Liver (tissue), 10 donors: ENCODE measurements at places on chromosomes 2 and 18. TPM values are rescaled to one million over a fixed set of nuclear protein-coding genes. Genes with fewer than 3 reads are reported as not detected.

Gene ATOH8
- total RNA-seq, result 37.7 TPM

Gene ASB18
- not detected for total RNA-seq

Gene NTSR2
- not detected for total RNA-seq

Gene KCNIP3
- 0.65 TPM for total RNA-seq

Gene IL1F10
- not detected for total RNA-seq

Gene SLC9A2
- total RNA-seq, result 0.05 TPM

Gene NEU2
- not detected for total RNA-seq

Gene ATP8B1
- total RNA-seq, result 3.9 TPM

Gene THSD7B
- 0.42 TPM for total RNA-seq

Gene RSAD2
- total RNA-seq, result 1.7 TPM

Gene CYRIA
- total RNA-seq, result 3.1 TPM

Gene CYS1
- total RNA-seq, result 4.1 TPM

Gene GALR1
- not detected for total RNA-seq

Gene TMBIM1
- 122 TPM for total RNA-seq

Gene PRSS56
- total RNA-seq, result not detected

Gene OXER1
- total RNA-seq, result 2.2 TPM

Gene POTEJ
- not detected for total RNA-seq

Gene UCN
- total RNA-seq, result 0.25 TPM

Gene CFAP53
- 0.09 TPM for total RNA-seq

Gene DSG4
- not detected for total RNA-seq

Gene ACMSD
- 91.4 TPM for total RNA-seq

Gene HOXD1
- not detected for total RNA-seq

Gene NYAP2
- not detected for total RNA-seq

Gene NT5C1B
- not detected for total RNA-seq

Gene FBXO41
- total RNA-seq, result 0.50 TPM

Gene HOXD12
- not detected for total RNA-seq

Gene KCNG2
- 0.08 TPM for total RNA-seq

Gene UGT1A1
- total RNA-seq, result 145 TPM

Gene AFF3
- total RNA-seq, result 3.5 TPM

Gene GPR35
- total RNA-seq, result 0.50 TPM

Gene TRAK2
- 18.7 TPM for total RNA-seq

Gene CCDC150
- total RNA-seq, result 5.7 TPM

Gene LPIN1
- total RNA-seq, result 10.1 TPM

Gene LHCGR
- not detected for total RNA-seq

Gene ANO7
- 0.25 TPM for total RNA-seq

Gene UGT1A8
- 0.17 TPM for total RNA-seq

Gene AQP4
- 0.33 TPM for total RNA-seq

Gene RBFA
- 25.1 TPM for total RNA-seq

Gene SLC4A5
- total RNA-seq, result 0.42 TPM

Gene TTLL4
- total RNA-seq, result 14.0 TPM
